ENCODE measurements at places on chromosomes 6 and 20.

DNA sequence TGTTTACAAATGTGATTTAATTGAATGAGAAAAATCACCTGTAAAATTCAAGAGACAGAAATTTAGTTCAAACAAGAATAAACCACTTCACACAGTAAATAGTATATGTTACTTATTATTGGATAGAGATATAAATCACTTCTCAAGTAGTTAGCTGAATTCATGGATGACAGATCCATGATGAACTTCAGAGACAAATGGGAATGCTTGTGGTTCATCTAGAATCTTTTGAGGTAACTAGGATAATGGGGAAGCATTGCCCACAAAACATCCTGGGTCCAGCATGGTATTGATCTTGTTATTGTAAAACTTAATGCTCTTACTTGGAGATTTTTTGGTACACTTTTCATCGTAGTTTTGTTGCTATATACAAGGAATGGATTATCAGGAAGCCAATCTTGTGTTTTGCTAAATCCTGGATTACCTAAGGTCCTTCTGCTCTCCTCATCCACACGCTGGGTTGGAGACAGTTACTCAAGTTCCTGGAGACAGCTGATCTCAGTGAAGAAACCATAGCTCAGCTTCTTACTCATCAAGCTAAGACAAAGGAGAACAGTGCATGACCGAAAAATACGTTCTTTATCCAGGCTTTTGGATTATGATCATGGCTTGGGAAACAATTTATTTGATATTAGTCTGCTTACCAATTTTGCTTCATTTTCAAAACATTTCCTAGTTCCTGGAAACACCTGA is 142.5 kb upstream of the PREP start:
- no peak for DNase-seq

GRCh38 chr6:97669191-97670031 is 386.4 kb upstream of the MMS22L start:
- peak; percentile 4 for DNase-seq

DNA sequence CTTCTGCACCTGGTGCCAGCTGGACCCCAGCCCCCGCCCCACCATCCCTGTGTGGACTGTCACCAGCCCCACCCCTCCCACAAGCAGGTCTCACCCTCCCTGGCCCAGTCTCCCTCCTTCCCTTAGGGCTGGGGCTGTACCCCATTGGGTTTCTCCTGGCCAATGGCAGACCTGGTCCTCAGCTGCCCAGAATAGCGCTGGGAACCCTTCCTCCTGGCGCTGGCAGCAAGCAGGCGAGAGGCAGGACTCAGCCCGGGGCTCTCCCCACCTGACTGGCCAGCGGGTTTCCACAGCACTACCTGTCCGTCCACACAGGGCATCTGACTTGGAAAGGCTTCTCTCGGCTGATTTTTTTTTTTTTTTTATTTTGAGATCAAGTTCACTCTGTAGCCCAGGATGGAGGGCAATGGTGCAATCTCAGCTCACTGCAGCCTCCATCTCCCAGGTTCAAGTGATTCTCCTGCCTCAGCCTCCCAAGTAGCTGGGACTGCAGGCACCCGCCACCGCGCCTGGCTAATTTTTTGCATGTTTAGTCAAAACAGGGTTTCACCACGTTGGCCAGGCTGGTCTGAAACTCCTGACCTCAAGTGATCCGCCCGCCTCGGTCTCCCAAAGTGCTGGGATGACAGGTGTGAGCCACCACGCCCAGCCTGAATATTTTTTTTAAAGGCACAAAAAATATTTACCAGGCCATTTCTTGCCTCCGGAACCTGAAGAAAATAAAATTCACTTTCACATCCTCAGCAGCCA is 21.6 kb upstream of the CHRNA4 start:
- DNase-seq: no peak

DNA sequence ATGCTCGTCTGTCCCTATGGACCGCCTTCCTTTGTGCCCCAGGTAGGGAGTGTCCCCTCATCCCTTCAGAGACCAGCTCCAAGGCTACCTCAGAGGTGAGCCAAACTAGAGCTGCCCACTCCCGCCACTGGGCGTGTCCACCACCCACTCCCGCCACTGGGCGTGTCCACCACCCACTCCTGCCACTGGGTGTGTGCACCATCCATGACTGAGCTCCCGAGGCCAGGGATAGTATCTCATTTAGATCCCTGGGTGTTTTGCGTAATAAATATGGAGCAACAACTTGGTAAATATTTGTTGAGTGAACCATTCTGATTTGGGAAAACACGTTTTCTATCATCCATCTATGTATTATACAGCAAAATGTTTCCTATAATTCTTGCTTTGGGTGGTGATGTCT is 68.8 kb downstream of the ZBTB2 start:
- DNase-seq: no peak

- DNase-seq: no peak
Observed at GRCh38 chr6:157586476-157587126, 205.6 kb downstream of the ZDHHC14 start.

- no peak for DNase-seq
Observed at GRCh38 chr6:13357551-13358075, 29.3 kb upstream of the TBC1D7 start.

DNA sequence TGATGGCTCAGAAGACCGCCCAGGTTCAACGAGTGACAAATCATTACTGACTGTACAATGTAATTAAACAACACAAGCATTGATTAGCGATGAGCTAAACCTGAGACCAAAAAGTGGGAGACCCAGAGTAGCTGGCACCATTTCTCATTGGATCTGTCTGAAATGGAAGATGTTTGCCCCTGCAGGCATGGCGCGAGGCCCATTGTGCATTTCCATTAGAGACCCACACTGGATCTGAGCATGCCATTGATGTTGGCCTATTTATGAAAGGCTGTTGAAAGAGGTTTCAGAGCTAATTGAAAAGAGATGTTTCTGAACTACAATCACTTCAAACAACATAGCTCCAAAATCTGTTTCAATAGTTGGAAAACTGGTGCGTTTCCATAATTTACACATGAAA is 196.7 kb downstream of the TFAP2B start:
- DNase-seq: no peak

- DNase-seq: no peak
Observed at GRCh38 chr20:60180986-60181385, 222.8 kb downstream of the CDH26 start.

DNA sequence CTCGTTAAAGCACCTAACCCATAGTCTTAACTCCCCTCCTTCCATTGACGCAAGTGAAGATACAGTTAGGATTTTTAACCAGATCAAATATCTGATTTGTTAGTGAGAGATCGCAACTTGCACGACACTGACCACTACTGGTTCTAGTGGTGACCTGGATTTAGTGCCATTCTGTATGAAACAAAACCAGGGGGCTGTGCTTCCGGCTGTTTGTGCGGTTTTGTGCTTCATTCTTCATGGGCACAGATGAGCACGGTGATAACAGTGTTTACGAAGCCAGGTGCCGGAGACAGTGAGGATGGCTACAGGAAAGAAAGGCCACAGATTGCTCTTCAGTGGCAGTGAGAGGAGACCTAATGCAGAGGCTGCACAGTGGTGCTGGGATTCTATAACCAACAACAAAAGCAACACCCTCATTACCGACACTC is 75.5 kb downstream of the NOL4L start:
- DNase-seq: peak; percentile 51

DNA sequence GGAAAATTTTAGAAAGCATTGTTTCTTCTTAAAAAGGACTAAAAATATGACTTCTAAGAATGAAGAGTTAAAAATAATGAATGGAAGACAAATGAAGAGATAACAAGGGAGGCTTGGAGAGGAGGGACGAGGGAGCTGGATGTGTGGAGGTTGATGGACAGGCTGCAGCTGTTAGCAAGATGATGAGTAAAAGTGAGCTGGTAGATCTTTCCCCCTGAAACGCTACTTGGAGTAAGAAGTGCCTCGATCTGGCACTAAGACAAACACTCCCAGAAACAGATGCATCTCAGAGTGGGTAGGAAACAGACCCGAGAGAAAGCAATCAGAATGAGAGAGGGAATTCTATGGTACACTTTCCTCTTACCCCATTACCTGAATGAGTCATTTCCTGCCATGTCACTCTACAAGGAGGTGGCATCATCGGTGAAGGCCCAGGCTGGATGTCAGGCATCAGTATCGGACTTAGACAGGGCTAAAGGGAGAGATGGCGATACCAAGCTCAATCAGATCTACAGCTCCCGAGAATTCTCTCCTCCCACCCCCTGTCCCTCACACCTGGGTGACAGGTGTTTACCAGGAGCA is 154.1 kb upstream of the BMP2 start:
- DNase-seq: no peak

- no peak for DNase-seq
Observed at GRCh38 chr6:122580737-122581136, 29.5 kb upstream of the PKIB start.

DNA sequence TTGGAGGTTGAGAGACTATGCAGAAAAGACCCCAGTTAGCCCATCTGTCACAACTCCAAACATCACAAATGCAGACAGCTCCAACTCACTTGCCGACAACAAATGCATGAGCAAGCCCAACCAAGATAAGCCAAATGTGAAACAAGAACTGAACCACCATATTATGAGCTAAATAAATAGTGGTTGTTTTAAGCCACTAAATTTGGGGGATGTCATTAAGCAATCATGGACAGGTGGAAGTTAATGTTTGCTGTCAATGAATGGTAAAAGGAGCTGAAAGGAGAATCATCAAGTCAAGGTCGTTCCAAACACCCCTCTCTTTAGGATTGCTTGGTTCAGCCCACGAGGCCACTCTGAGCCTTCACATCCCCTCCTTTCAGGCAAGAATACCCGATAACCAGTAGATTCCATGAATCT is 71.2 kb upstream of the PLCB4 start:
- no peak for DNase-seq

- no peak for DNase-seq
Observed at GRCh38 chr20:3472105-3472504, 1.3 kb downstream of the ATRN start.

DNA sequence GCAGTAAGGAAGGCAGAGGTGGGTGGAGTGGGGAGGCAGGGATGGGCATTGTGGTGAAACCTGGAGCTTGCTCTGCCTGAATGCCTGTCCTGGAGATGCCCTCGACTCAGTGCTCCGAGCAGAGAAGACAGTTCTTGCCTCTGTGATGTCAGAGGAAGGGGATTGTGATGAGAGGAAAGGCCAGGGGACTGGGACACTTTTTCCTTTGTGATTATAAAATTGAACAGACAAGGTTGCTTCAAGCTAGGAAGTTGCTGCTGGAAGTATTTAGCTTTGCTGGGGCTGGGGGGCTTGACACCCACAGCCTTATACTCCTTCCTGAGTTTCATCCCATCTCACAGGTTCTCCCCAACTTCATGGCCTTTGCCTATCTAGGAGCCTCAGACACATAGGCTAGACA is at the start of gene SIRPD:
Gene SIRPD (minus strand): TSS at position 101 of the 400 bp plus-strand sequence. CDS start 52 bp downstream, at position 49.
- DNase-seq: no peak

DNA sequence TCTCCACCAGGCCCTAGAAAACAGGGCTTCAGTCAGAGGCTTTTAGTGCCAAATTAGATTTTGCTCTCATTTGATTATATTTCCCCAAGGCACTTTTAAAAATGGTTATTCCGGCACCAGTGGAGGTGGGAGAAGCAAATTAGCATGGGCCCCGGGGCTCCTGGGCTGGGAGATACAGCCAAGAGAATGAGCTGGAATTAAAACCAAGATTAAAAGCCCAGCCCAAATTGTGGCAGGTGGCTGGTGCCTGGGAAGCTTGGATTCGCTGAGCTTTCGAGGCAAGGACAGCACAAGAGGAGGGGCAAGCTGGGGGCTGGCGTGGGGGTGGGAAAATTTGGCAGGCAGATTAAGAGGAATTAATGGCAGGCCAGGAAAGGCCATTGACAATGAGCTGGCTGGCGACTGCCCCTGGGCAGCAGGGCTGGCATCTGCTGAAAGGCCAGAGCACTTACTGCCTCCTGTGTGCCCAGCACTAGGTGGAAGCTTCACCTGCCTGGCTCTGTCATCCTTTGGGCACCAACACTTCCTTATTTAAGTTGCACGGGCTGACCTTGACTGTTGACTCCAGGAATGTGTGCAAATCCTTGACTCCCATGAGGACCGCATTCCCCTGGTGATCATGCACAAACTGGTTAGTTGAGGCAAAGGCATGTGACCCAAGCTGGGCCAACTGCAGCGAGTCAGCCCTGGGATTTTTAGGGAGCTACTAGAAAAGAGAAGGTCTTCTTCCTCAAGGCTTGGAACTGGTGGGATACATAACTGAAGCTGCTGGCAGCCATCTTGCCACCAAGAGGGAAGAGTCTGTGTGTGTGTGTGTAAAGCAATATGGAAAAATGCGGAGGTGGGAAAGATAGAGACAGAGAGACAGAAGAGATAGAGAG is 76.1 kb downstream of the SULF2 start:
- no peak for DNase-seq

DNA sequence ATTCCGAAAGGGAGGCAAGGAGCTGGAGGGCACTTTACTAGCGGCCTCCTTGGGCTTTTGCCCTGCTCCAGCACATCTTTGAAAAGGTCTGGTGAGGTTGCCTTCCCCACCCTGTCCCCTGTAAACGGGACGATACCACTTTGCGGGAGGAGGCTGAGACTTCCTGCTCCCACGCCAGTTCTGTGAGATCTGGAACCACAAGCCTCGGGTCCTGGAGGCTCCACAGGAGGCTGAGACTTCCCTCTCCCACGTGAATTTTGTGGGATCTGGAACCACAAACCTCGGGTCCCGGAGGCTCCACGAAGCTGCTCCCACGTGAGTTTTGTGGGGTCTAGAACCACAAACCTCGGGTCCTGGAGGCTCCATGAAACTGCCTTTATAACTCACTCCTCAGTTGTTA is 209.3 kb downstream of the DLL1 start:
- DNase-seq: no peak

- DNase-seq: no peak
Observed at GRCh38 chr6:141140905-141141304, 991.8 kb upstream of the GJE1 start.

DNA sequence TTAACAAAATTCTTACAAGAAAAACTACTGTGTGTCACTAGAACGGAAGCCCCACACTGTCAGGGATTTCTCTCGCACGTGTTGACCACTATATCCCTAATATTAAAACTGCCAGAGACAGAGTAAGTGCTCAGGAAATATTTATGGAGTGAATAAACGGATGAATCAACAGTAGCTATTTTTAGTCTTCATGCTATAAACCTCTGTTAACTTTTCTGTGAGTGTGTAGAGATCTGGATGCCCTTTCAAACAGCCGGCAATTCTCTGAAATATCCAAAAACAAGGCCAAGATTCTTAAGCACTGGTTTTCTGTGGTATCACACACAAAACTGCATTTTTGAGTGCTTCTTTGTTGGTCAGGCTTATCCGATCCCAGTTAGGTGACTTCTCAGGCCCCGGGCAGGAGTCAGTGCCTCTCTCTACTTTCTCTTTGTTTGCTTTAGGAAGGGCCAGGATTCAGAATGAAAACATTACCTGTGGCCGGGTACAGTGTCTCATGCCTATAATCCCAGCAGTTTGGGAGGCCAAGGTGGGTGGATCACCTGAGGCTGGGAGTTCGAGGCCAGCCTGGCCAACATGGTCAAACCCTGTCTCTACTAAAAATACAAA is 15.7 kb downstream of the ATP9A start:
- no peak for DNase-seq

DNA sequence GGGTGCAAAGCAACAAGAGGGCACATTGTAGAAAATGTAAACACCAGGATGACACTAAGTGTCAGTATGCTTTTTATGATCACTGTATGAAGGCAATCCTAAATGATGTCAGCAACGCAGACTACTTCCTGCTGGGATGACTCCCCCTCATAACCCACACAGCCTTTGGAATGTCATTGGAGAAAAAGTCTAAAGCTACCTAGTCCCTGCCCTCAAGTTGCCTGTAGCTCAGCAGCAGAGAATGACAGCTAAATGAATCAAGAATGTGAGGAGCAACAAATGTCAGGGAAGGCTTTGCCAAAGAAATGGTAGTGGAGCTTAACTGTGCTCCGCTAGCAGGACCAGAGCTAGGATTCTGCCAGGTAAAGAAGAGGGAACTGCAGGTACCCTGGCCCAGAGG is 555.6 kb downstream of the CD83 start:
- no peak for DNase-seq

GRCh38 chr20:17854307-17854903 is 114.2 kb downstream of the SNX5 start:
- DNase-seq: no peak

All from stimulated activated CD8-positive, alpha-beta memory T cell treated with anti-CD3 and anti-CD28 coated beads, Interleukin-2, amount 100 ng/mL, for 48 hours (primary cell).